Stimulated activated CD4-positive, alpha-beta T cell treated with anti-CD3 and anti-CD28 coated beads, Interleukin-12 subunit alpha, Interleukin-12 subunit beta, amount 100 ng/mL, for 4 hours (primary cell): ENCODE measurements at places on chromosomes 1 and 21.

GRCh38 chr1:199546323-199546722 is 481.2 kb upstream of the NR5A2 start:
- DNase-seq = no peak

GRCh38 chr1:6546326-6546725 is 8.0 kb downstream of the NOL9 start:
- no peak for DNase-seq

DNA sequence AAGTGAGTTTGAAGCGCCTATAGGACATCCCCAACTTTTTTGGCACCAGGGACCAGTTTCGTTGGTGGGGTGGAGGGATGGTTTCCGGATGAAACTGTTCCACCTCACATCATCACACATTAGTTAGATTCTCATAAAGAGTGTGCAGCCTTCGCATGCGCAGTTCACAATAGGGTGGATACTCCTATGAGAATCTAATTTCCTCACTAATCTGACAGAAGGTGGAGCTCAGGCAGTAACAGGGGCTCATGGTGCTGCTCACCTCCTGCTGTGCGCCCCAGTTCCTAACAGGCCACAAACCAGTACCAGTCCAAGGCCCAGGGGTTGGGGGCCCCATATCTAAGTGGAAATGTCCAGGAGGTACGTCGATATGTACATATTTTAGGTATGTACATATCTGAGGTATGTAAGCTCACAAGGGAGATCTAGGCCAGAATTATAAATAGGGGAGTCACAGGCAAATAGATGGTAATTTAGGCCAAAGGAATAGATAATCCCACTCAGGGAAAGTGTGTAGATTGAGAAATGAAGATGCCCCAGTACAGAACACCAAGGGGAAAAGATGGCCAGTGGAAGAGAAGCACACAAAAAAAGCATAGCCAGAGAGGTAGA is 27.5 kb upstream of the RASAL2 start:
- no peak for DNase-seq

- no peak for DNase-seq
These were observed 42.8 kb upstream of the LEPR start for GRCh38 chr1:65377496-65378246.

GRCh38 chr1:181016563-181016962 is 6.1 kb downstream of the STX6 start:
- no peak for DNase-seq

- DNase-seq = no peak
These were observed 7.5 kb upstream of the FNDC5 start for GRCh38 chr1:32878183-32878582.

GRCh38 chr1:87346130-87346814 is 17.6 kb downstream of the LMO4 start:
- no peak for DNase-seq

- no peak for DNase-seq
These were observed 81.4 kb upstream of the BACE2 start for GRCh38 chr21:41086569-41086968.

DNA sequence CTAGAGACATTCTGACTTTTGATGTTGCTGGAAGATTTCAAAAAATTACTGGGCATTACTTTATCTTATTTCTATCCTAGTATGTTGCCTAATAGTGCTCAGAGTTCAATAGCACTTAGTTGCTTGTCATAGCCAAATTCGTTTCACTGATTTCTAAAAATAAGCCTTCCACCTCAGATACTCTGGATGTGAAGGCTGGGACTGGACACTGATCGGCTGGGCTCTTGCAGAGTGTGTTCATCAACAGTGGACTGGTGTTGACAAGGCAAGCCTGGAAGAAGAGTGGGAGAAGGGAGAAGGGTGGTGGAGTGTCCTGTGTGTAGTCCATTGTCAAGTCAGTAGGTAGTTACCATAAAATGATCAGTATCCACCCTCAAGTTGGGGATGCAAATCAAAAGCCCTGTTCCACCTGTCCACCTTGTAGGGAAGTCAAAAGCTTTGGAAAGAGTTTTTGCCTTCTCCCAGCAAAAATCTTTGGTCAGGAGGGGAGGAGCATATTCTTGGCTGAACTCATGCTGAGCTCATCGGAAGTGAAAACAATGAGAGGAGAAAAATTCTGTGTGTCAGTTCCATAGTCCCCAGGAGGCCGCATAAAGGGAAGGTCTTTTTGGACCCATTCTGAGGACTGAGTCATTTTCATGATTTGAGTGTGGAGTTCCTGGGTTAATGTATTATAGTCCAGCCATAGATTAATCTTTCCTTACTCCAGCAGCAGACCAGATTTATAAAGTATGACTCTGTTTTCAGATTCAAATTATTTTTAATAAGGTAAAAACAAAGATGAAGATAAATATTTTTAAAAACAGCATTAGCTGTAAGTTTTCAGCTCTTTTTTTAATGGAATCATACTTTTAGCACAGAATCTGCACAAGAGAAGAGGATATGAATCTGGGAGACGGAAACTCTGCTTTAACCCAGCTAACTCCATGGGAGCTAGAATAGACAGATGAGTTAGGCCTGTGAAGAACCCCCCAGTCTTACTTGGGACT is 99.5 kb upstream of the BMP8A start:
- DNase-seq = no peak

DNA sequence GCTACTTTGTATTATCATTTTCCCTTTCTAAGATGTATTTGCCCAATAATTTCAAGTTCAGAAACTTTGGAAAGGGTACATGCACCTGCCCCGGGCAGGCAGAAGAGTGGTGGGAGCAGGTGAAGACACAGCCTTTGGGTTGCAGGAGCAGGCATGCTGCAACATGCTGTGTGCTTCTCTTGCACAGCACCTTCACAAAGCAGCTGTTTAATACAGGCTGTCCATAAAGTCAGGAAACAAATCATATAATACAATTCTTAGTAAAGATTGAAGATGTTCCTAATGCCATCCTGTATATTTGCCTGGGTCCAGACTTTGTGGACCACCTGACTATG is 182.9 kb downstream of the ZNF281 start:
- DNase-seq = no peak

DNA sequence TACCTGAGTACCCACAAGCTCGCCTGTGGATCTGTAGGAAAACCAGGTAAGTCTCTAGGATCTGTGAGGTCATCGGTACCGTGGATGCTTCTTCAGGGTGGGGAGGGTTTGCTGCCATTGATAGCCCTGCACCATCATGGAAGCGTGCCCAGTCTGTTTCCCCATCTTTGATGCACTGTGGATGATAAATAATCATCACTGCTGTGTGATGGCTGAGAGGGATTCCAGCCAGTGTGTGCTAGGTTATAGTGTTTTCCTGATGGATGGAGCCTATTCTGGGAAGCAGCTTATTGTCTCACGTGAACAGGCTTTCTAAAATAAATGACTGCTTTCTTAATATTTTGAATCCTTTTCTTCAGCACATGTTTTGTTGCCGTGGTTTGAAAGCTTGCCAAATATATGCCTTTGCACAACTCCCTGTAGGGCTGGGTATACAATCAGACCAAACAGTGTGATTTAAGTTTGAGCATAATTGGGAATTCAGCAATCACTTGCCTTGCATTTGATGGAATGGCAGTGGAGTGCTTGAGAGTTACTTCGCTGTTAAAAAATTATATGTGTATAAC is 113.8 kb downstream of the CAMTA1 start:
- no peak for DNase-seq

DNA sequence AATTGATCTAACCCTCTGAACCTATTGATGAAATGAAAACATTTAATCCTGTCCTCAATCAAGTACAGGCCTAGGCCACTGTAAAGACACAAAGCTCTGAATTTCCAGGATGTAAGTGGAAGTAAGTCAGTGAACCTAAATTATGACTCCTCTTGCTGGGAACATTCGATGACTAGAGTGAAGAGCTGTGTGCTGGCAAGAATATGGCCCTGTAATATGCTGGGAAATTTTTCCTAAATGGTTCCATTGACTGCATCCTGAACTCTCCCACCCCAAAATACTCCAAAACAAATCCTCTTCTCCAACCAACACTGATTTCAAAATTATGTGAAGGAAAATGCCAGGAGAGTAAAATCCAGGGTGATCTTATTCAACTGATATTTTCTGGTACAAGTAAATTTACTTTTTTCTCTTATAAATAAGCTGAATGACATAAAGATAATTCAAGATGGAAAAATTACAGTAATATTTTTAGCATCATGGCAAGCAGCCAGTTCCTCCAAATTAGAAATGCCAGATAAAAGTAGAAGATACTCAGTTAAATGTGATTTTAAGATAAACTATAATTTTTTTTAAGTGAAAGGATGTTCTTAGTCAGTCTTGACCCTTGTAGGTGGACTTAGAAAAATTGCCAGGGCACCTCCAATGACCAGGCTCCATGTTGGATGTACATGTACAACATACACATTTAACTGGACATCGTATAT is 269.4 kb downstream of the PTGER3 start:
- no peak for DNase-seq

DNA sequence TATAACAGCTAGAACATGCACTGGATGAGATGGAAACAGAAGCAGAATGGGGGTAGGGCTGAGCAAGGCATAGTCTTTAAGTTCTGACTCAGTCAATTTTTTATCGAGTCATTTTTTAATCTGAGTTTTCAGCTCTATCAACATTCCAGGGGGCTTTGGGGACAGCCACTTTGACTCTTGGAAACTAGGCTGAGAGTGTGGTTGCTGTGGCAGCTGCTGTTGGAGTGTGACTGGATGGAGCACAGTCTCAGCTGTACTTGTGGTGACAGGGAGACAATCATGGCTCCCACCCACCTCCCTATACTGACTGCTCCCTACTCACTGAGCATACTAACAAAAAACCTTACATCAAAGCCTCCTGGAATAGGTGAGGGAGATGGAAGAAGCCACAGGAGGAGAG is 25.0 kb downstream of the GJA5 start:
- no peak for DNase-seq

DNA sequence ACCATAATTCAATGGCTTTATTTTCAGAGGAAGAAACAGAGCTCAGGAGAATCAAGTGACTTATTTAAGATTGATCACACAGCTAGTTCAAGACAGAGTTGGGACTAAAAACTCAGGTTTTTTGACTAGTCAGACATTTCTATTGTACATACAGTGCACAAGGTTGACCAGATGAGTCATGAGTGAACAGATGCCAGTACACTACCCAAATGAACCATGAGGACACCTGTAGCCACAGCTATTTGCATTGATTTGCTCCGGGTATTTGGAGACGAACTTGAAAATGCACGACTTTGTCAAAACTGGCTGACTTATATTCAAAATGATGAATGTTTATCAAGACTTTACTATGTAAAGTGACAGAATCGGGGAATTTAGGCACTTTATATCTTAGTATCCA is 161.7 kb upstream of the ST6GALNAC5 start:
- DNase-seq = no peak

- no peak for DNase-seq
These were observed 91.1 kb downstream of the SLC44A5 start for GRCh38 chr1:75519651-75520427.

DNA sequence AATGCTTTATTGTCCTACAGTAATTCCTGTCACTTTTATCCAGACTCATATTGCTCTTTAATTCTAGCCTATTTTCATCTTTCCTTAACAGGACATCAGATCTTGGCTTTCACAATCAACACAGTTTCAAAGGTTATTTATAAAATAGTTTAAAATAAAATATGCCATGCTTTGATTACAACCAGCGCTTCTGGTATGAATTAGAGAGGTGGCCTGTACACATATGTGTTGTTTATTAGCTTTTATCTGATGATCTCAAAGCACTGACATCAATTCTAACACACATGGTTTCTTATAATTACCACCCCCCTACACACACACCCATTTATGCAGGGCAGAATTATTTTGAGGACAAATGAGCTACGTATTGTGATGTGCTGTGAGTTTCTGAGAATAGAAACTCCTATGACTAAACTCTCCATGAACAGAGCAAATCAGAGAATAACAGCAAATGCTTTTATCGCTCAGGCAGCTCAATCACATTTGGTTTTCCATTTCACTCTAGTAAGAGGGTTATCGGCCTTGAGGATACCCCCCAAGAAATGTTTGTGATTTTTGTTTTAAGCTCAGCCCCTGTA is 18.0 kb downstream of the CD247 start:
- DNase-seq = no peak

DNA sequence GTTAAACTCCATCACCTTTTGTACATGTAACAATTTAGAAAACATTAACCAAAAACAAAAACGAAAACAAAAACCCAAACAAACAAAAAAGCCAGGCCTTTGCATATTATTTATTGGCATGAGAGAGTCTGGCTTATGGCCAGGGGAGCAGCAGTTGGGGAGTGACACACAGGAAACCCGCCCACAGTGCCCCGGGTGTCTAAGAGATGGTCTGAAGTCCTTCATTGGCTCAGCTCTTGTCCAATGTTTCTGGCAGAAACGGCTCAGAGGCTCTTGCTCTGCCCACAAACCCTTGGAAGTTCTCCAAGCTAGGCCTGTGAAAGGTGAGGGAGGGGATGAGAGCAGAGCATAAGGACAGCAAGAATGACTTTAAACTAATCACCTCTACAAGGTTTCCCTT is 131.5 kb downstream of the CNIH3 start:
- DNase-seq = no peak

GRCh38 chr1:73491621-73492020 is 706.4 kb downstream of the LRRIQ3 start:
- DNase-seq = no peak

DNA sequence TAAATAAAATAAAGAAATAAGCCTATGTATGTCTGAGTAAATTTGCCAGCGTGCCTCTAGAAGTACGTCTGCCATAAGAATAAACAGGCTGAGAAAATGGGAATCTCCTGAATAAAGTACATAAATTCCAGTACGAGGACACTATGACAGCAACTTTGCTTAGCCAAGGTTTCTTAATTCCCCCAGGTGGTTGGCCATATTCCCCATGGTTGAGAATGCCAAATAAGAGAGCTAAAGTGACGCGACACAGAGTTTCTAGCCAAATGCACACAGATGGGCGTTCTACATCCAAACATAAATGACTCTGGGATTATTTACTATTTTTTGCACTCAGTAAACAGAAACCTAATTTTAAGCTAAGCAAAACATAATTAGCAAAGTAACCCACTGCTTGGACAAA is 19.5 kb downstream of the KCNH1 start:
- DNase-seq = no peak

- no peak for DNase-seq
These were observed 31.0 kb upstream of the PPP1R15B start for GRCh38 chr1:204442376-204443259.

GRCh38 chr1:173554541-173555250 is 48.2 kb downstream of the SLC9C2 start:
- DNase-seq = no peak

DNA sequence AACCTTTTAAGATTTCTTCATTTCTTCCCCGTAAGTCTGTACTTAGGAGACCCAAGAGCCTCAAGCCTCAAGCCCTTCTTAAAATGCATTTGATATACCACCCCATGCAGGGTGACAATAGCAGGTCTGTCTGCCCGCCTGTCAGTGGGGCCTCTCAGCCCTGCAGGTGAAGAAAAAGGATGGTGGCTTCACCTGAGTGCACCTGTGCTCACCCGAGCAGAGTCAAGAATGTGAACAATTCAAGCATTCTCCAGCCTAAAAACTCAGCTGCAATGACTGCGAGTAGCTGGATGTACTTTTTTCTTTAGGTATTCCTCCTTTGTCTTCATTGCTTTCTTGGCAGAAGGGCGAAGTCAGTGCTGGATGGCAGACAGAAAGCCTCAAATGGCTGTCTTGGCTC is 203.3 kb downstream of the LMX1A start:
- DNase-seq = no peak

GRCh38 chr1:167460836-167461235 is 57.5 kb downstream of the CD247 start:
- DNase-seq = peak; percentile 51
